Cerebellum (tissue), 4 donors: ENCODE measurements at places on chromosomes 2 and 18. TPM values are rescaled to one million over a fixed set of nuclear protein-coding genes. Genes with fewer than 3 reads are reported as not detected.

DNA sequence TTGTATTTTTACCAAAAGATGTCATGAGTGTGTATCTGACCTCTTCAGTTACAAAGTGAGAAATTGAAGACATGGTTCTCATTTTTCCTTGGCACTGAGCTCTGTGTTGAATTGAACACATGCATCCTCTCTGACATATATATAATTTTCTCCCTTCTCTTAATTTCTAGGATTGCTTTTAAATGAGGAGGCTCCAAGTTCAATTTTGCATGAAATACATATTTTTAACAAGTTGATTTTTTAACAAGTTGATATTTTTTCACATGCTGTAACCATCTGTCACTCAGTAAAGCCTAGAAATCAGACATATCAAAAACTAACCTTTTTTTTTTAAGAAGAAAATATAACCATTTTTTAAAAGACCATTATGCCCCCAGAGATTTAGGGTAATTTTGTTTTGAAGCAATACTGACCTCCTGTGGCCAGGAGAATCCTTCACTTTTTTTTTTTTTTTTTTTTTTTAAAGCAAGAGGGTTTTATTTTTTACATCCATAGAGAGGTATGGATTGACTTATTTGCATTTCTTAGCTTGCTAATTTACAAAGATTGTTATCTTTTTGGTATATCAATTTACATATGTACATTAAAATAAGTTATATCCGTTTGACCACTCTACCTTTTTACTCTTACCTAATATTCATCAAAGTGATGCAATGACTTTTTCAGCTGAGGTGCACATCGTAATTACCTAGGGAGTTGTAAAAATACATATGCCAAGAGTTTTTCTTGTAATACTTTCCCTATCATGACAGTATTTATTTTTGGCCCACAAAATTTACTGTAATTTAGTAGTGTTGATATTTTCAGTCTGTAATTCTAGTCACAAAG is 161.8 kb downstream of the SOCS6 start:
- DNase-seq, result peak; percentile 24

GRCh38 chr2:43349904-43350303 is 123.5 kb upstream of the ZFP36L2 start:
- no peak for DNase-seq

- no peak for DNase-seq
These were observed 74.1 kb downstream of the VAPA start for GRCh38 chr18:9987931-9988330.

- DNase-seq, result no peak
These were observed 168.2 kb downstream of the ICOS start for GRCh38 chr2:204104811-204105210.

DNA sequence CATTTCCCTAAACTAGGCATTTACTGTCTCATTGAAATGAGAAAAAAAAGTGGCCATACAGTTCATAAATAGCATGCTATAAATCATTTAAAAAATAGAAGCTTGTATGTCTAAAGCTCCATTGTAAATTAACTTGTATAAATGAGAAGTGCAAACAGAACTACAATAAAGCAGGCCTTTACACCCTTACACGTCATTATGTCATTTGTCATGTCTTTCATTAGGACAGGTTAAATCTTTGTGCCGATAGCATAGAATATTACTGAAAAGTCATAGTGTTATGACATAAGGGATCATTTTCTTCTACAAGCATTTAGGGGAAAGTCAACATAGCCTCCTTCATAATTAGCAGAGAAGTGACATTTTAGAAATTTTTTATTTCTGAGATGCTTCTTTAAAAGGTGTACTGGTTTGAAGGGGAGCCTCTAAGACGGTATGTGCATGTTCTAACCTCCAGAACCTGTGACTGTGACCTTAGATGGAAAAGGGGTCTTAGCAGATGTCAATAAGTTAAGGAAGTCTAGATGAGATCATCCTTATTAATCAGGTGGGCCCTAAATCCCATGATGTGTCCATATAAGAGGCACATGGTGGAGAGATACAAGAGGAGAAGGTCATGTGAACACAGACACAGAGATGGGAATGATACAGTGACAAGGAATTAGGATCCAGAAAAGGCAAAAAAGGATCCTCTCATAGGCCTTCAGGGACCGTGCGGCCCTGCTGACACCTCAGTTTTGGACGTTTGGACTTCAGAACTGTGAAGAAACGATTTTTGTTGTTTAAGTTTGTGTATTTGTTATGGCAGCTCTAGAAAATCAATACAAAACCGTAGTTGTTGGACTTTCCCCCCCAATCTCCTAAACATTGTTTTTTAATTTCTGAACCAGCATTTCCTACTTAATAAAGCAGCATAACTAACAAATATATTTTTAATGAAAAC is 863.7 kb downstream of the MBD2 start:
- no peak for DNase-seq

- DNase-seq, result no peak
These were observed 276.2 kb upstream of the EPHA4 start for GRCh38 chr2:221848286-221848685.

DNA sequence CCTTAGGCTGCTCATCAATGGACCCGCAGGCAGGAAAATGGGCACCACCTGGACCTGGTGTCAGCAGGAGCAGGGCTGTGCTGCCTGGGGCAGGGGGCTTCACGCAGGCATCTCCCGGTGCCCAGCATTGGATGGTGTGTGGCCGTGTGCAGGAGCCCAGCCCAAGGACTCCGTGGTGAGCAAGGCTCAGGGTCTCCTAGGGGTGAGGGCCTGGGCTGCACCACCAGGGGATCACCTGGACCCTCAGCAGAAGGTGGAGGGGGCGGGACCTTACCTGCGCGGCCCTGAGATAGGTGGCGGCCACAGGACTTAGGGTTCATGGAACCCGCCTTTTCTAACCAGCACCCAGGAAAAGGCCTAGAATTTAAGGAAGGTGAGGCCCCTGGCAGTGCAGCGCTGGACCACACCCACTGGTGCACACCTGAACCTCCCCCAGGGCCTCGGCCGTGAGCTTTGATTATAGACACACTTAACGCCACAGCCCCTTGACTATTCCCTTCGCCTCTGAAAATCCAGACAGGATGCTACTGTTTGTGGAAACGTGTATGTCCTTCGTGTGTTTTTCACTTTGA is 89.0 kb downstream of the TMEM18 start:
- no peak for DNase-seq

GRCh38 chr2:174247474-174248186 is 702 bp downstream of the OLA1 start:
- DNase-seq, result no peak

- DNase-seq, result no peak
These were observed 78.0 kb upstream of the DNMT3A start for GRCh38 chr2:25419678-25420242.

- no peak for DNase-seq
These were observed 83.0 kb upstream of the RAB6C start for GRCh38 chr2:129896226-129897100.

- no peak for DNase-seq
These were observed 289.1 kb downstream of the ETAA1 start for GRCh38 chr2:67686254-67686653.

DNA sequence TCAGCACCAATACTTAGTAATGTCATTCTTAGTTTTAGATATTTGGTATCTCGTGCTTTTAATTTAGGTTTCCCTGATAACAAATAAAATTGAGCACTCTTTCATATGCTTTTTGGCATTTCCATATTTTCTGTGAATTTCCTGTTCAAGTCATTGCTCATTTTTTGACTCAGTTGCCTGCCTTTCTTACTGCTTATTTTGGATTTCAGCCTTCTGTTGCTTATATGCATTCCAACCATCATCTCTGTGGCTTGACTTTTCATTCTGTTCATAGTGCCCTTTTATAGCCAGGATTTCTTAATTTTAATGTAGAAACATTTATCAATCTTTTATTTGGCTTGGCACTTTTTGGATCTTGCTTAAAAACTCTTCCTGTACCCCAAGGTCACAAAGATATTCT is 14.5 kb upstream of the KIF3C start:
- no peak for DNase-seq

GRCh38 chr2:54964271-54964670 is 86.0 kb downstream of the RTN4 start:
- no peak for DNase-seq

DNA sequence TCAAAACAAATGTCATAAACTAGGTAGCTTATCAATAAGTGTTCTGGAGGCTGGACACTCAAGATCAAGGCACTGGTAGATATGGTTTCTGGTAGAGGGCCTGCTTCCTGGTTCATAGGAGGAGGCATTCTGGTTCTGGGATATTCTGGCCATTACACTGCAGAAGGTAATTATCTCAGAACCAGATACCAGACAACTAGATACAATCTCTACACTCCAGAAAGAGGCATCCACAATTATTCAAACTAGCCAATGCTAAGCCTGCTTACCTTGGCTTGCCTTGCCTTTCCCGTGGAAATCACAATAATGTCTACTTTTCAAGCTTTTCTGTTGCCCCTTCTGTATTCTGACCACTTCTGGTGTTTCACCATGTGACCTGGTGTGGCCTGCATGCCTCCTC is 785.2 kb upstream of the GYPC start:
- DNase-seq, result no peak

DNA sequence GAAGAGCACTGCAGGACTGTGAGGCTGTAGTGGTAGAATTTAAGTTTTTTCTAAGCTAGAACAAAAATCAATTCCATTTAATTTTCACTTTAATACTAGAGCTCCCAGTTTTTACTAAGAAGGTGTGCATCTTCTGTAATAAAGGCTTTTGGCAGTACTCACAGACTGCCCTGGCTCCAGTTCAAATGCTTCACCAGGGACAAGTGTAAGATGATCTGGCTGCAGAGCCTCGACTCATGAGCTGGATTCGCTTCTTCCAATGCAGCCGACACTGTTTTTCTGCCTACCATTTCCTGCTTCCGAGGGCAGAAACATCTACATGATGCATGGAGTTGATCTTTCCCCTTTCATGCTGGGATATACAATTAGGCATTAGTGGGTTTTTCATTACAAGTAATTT is 87.0 kb downstream of the FARSB start:
- DNase-seq, result peak; percentile 59

- DNase-seq, result no peak
These were observed 183.9 kb upstream of the KLHL14 start for GRCh38 chr18:32956591-32957315.

- DNase-seq, result no peak
These were observed 91.2 kb downstream of the TAF4B start for GRCh38 chr18:26317398-26317797.

Gene FASTKD1
- 51.0 TPM for total RNA-seq

Gene CPS1
- total RNA-seq, result 3.4 TPM

Gene ANKRD39
- 13.2 TPM for total RNA-seq

Gene NGEF
- total RNA-seq, result 12.2 TPM
